Colonic mucosa (tissue), 4 donors: ENCODE measurements at places on chromosomes 5 and 9. TPM values are rescaled to one million over a fixed set of nuclear protein-coding genes. Genes with fewer than 3 reads are reported as not detected.

ST8SIA4 gene
- 6.2 TPM for total RNA-seq

PRKACG gene
- not detected for total RNA-seq

SPINK5 gene
- 29.0 TPM for total RNA-seq

ORM2 gene
- total RNA-seq: 2.4 TPM

DNA sequence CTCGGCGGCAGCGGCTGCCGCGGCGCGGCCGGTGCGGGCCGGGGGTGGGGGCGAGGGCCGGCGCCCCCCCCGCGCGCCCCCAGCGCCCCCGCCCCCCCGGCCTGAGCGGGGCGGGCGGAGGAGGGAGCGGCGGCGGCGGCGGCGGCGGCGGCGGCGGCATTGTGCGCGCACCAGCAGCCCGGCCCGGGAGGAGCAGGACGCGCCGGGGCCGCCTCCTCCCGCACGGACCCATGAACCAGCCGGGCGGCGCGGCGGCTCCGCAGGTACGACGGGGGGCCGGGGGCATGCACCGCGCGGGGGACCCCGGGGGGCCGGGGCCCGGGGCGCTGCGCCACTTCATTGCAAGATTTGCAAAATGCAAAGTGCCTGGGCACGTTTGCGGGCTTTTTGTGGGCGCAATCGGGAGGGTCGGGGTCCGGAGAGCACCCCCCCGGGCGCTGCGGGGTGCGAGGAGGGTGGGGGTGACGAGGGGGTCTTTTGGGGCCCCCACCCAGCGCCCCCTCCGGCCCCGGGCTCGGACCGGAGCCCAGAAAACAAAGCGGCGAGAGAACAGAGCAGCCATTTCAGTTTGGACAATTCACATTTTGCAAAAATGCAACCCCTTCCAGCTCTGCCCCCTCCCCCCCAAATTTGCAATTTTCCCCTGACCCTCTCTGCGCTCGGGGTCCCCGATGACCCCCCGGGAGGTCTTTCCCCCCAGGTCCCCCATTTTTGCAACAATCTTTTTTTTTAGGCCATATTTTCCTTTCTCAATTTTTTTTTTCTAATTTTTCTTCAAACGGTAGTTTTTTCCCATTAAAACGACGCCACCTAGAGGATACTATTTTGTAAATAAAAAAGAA lies at the start of gene ZNF618:
TSS of gene ZNF618 (plus strand) at position 159 of the 842 bp plus-strand sequence. CDS start at position 231, 72 bp downstream.
- no peak for DNase-seq

GRCh38 chr9:28607843-28608242 lies 1034.6 kb upstream of the C9orf72 start:
- DNase-seq: no peak

GRCh38 chr5:124461157-124461556 lies 285.3 kb downstream of the ZNF608 start:
- no peak for DNase-seq

- DNase-seq: no peak
Measured at GRCh38 chr5:115289104-115289503, 7.3 kb downstream of the CCDC112 start.
